ENCODE measurements at places on chromosomes 5 and 9. TPM values are rescaled to one million over a fixed set of nuclear protein-coding genes. Genes with fewer than 3 reads are reported as not detected.

Gene RNF180
- polyA plus RNA-seq = 6.0 TPM

Gene C7
- 0.78 TPM for polyA plus RNA-seq

Gene CCDC183
- polyA plus RNA-seq = 8.8 TPM

Gene PCDH1
- polyA plus RNA-seq = 21.3 TPM

Gene NUTM2F
- 1.5 TPM for polyA plus RNA-seq

Gene PDZD2
- polyA plus RNA-seq = 4.0 TPM

Gene PRUNE2
- polyA plus RNA-seq = 9.7 TPM

Gene SV2C
- 0.88 TPM for polyA plus RNA-seq
